ENCODE measurements at places on chromosomes 6 and 20. TPM values are rescaled to one million over a fixed set of nuclear protein-coding genes. Genes with fewer than 3 reads are reported as not detected.

DNA sequence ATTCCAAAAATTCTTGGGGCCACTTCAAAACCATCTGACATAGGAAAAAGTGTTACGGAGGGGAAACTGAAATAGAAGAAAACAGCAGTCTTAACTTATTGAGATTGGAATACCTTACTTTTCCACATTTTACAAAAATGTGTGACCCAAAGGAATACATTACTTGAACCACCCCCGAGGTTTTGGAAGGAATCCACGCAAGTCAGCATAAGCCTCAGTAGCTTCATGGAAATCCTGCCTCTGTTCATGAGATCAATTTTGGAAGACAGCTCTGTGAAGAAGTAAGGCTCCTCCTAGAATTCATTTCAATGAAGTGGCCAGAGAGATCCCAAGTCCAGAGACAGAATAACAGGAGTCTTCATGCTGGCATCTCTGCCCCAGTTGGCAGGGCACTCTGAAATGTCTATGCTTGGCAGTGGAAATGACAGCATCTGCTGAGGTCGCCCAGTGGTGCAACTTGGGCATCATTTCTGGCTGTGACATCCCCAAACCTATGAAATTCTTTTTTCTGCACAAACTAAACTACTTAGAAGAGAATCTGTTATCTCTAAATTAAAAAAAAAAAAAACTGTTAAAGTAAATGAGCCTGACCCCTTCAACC lies 132.5 kb downstream of the EPM2A start:
- no peak for DNase-seq

DNA sequence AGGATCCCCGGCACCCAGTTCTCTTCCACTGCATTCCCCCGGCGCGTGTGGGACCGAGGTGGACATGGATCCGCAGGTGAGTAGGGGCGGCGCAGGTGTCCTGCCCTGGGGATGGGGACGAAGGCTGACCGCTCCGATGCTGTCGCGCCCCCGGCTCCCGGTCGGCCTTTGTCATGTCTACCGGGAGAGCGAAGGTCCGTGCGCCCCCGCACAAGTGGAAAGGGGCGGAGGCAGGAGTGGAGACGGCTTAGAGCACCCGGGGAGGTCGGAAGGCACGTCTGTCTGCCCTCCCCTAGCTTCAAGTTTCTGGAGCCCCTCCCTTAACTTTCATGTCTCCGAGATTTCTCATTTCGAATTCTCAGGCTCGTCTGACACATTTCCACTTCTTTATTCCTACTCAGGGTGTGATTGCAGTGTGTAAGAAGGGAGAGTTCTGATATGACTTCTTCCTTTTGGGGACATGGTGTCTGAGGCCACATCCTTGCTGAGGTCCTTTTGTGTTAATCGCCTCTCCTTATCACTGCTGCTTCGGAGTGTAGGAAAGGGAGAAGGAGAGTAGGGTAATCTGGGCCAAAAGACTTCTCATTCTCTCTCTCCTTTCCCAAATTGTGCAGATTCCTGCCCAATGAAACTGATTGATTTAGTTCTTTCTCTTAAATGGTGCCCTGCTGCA lies 435 bp downstream of the KIFC1 start:
- no peak for DNase-seq

GRCh38 chr20:4946585-4946984 lies 54.7 kb downstream of the SLC23A2 start:
- DNase-seq: no peak

- DNase-seq: no peak
Measured at GRCh38 chr20:36655004-36655403, 9.0 kb upstream of the SLA2 start.

DNA sequence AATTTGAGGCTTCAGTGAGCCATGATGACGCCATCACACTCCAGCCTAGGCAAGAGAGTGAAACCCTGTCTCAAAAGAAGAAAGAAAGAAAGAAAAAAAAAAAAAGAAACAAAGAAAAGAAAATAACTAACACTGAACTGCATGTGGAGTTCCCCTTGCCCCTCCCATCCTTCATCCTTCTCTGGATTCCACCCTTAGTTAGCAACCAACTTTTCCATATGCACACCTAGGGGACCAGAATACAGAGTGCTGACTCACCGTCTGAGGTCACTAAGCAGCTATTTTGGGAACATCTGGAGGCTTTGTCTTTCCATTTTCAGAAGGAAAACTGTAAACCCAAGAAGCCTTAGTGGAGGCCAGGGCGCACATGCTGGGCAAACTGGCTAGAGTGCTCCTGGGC lies 257.4 kb downstream of the MAFB start:
- no peak for DNase-seq

GRCh38 chr6:162294029-162294428 lies 433.5 kb downstream of the PRKN start:
- DNase-seq: no peak

DNA sequence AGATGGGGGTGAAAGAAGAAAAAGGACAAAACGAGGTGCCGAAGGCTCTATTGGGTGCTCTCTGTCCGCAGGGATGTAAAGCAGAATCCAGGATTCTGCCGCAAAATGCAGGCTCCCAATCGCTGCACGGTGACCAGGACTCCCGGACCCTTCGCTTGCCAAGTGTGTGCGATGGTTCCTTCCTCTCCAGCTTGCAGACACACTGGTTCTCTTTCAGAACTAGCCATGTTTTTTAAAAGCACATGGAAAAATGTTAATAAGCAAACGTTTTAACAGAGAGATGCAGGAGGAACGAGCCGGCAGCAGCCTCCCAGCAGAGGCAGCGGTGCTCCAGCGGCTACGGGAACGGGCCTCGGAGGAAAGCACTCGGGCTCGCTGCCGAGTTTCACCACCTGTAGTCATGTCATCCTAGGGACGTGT lies 59.6 kb downstream of the ZNF831 start:
- no peak for DNase-seq

DNA sequence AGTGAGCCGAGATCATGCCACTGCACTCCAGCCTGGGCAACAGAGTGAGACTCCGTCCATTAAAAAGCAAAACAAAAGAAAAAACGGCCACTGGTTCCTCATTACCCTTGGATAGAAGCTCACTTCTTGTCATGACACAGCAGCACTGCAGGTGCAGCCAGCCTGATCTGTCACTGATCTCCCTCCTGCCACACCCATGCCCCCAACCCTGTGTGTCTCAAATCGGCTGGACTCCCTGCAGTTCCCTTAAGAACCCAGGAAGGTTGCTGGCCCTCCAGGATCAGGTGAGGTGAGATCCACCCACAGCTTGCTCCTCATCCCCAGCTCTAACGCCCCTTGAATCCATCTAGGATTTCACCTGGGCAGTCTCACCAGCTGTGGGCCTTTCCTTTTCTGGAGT lies 26.3 kb upstream of the NNAT start:
- DNase-seq: no peak

GRCh38 chr6:77814119-77814518 lies 161.3 kb downstream of the MEI4 start:
- no peak for DNase-seq

DNA sequence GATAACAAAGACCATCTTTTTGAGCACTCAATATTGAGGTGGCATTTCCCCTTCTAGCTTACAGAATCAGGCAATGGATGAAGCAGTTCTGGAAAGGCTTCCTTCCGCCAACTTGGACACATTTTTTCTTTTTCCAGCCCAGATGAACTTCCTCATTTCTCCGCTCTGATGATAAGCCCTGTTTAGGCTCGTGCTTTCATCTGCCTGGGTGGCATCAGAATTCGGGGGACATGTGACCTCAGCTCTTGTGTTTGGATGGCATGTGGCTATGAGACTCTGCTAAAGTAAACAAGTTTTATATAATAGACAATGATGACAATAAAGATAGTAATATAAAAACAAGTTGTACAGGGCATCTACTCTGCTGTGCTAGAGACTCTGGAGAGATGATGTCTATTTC lies 796.7 kb downstream of the DHX35 start:
- DNase-seq: no peak

- no peak for DNase-seq
Measured at GRCh38 chr20:24533449-24533848, 64.0 kb downstream of the SYNDIG1 start.

DNA sequence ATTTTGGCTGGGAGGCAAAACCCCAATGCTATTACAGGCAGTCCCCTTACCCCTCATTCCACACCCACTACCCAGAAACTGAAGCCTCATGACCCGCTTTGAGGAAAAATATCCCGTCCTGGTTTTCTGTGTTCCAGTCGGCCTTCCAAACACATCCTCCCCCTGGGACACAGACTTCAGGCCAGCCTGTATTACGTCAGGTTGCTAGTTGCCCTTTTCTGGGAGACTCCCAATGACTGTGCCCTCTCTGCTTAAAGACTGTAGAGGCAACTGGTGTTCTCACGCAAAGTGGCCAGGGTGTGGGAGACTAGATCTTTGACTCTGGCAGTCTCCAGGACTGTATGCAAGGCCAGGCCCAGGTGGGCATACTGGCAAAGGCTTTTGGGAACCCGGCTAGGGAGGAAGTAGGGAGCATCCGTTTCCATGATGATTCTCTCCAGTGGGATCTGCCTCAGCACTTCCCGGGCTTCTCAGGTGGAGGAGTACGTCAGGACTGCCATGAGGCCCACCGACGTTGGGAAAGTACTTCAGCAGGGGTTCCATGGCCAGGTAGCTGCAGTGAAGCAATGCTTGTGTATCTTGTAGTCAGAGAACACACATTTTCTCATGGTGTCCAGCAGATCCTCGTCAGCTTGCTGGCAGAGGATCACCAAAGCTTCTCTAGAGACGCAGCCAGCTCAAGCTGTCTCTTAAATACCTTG lies 34.9 kb downstream of the DYNLT1 start:
- no peak for DNase-seq

DNA sequence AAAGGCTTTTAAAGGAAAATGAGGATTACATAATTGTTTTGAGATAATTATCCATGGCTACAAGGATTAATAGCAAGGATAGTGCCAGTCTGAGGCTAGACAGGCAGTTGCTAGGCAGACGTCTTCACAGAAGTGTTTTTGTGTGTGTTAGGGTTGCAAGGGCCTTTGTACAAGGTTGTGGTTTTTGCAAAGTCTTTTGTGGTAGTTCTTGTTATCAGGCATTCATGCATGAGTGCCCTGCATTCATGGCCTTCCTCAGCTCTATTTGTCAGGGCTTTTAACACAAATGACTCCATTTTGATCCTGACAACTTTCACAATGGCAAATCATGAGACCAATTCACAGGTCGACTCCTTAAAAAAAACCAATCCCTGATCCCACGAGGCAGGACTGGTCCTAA lies 68.1 kb upstream of the TXNDC5 start:
- DNase-seq: no peak

Gene NT5E
- 36.9 TPM for total RNA-seq

Gene DDRGK1
- total RNA-seq: 14.8 TPM

Gene TNNC2
- 23.2 TPM for total RNA-seq

Gene LINC00237
- total RNA-seq: not detected

Gene ZNF165
- 1.0 TPM for total RNA-seq

Gene ARFGEF3
- 9.6 TPM for total RNA-seq

Gene CST7
- not detected for total RNA-seq

Gene GATA5
- 6.6 TPM for total RNA-seq

Gene DDX43
- 0.42 TPM for total RNA-seq

Measured in urinary bladder (tissue), 4 donors.